ENCODE measurements at places on chromosomes 3 and 15. TPM values are rescaled to one million over a fixed set of nuclear protein-coding genes. Genes with fewer than 3 reads are reported as not detected.

DNA sequence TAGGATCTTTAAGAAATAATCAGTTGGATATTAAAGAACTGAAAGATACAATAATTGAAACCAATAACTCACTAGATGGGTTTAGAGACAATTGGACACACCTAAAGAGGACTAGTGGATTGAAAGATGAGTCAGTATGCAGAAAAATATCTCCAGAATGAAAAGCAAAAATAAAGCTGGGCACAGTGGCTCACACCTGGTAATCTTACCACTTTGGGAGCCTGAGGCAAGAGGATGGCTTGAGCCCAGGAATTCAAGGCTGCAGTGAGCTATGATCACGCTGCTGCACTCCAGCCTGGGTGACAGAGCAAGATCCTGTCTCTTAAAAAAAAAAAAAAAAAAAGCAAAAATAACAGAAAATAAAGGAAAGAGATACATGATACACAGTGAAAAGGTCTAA is 37.4 kb upstream of the CCDC174 start:
- no peak overlapping the region for H3K4me3 ChIP-seq
- no peak overlapping the region for H3K27ac ChIP-seq
- H3K27me3 ChIP-seq, result no peaks in the 10 kb centered on the region
- H3K4me1 ChIP-seq, result no peaks in the 10 kb centered on the region
- H3K36me3 ChIP-seq, result no peaks in the 10 kb centered on the region
- no peak for DNase-seq

DNA sequence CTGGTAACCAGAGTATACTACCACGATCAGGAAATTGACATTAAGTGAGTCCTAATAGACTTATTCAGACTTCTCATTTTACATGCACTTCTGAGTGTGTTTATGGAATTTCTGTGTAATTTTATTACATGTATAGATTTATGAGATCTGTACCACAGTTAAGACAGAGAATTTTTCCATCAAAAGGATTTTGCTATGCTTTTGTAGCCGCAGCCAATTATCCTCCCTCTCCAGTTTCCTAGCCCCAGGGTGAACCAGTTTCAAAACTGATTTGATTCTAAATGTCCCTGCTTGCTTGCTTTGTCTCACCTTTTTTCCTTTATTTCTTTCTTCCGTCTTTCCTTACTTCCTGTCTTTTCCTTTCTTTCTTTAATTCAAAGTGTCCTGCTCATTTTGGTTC is 661.2 kb upstream of the BCHE start:
- H3K27me3 ChIP-seq, result no peaks in the 10 kb centered on the region
- no peaks in the 10 kb centered on the region for H3K36me3 ChIP-seq
- no peak for DNase-seq
- no peaks in the 10 kb centered on the region for H3K4me1 ChIP-seq

GRCh38 chr3:145678401-145678800 is 482.6 kb downstream of the PLOD2 start:
- no peaks in the 10 kb centered on the region for H3K4me1 ChIP-seq
- H3K4me3 ChIP-seq, result no peak overlapping the region
- H3K27ac ChIP-seq, result no peak overlapping the region
- no peaks in the 10 kb centered on the region for H3K36me3 ChIP-seq
- H3K27me3 ChIP-seq, result no peaks in the 10 kb centered on the region

DNA sequence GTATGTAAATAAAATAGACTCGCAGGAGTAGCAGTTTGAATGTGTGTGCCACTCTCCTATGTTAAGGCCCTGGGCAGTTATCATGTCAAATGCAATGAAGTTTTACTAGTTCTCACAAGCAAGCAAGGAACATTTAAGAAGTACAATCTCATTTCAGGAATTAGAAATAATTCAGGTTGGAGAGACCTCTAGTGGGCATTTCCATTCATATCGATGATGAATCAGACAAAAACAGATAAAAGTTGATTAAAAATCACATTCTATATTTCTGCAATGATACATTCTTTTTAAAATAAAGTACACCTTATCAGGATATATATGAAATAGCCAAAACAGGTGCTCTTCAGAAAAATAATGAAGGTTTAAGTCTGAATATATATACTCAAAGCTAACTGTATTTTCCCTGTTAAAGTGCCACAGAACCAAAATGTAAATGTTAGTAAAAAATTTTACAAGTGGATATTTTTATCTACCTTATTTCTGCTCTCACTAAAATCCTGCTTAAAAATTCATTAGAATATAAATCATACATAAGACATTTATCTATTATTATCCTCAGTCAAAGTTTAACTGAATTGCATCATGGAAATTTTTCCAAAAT is 492.4 kb upstream of the FRG2C start:
- H3K27ac ChIP-seq, result no peak overlapping the region
- no peaks in the 10 kb centered on the region for H3K27me3 ChIP-seq
- no peaks in the 10 kb centered on the region for H3K36me3 ChIP-seq
- H3K4me3 ChIP-seq, result no peak overlapping the region
- no peak for DNase-seq

DNA sequence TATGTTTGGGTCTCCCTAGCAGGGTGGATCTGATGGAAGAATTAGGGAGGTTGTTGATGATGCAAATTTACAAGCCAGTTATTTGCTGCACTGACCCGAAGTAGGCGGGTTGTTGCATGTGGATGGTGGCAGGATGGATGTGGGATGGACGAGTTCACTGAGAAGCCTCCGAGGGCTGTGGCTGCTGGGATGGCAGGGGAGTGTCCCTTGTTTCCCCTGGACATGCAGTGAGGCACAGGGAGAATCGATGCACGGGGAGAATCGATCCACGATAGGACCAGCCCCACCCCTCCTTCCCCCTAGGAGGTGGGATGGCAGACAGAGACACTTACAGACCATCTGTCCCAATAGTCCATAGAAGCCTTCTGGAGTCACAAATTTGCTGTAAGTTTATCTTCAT is 31.0 kb upstream of the KLF13 start:
- H3K27ac ChIP-seq, result no peak overlapping the region
- H3K4me3 ChIP-seq, result no peak overlapping the region
- no peaks in the 10 kb centered on the region for H3K36me3 ChIP-seq
- H3K27me3 ChIP-seq, result no peaks in the 10 kb centered on the region

- no peak overlapping the region for H3K4me3 ChIP-seq
- H3K36me3 ChIP-seq, result no peaks in the 10 kb centered on the region
- no peaks in the 10 kb centered on the region for H3K4me1 ChIP-seq
- DNase-seq, result no peak
- no peak overlapping the region for H3K27ac ChIP-seq
Observed at GRCh38 chr3:118710532-118710931, 324.1 kb downstream of the IGSF11 start.

GRCh38 chr3:52330194-52330805 is 14.2 kb downstream of the DNAH1 start:
- H3K27me3 ChIP-seq, result no peaks in the 10 kb centered on the region
- no peak overlapping the region for H3K4me3 ChIP-seq
- H3K27ac ChIP-seq, result no peak overlapping the region
- no peaks in the 10 kb centered on the region for H3K36me3 ChIP-seq

DNA sequence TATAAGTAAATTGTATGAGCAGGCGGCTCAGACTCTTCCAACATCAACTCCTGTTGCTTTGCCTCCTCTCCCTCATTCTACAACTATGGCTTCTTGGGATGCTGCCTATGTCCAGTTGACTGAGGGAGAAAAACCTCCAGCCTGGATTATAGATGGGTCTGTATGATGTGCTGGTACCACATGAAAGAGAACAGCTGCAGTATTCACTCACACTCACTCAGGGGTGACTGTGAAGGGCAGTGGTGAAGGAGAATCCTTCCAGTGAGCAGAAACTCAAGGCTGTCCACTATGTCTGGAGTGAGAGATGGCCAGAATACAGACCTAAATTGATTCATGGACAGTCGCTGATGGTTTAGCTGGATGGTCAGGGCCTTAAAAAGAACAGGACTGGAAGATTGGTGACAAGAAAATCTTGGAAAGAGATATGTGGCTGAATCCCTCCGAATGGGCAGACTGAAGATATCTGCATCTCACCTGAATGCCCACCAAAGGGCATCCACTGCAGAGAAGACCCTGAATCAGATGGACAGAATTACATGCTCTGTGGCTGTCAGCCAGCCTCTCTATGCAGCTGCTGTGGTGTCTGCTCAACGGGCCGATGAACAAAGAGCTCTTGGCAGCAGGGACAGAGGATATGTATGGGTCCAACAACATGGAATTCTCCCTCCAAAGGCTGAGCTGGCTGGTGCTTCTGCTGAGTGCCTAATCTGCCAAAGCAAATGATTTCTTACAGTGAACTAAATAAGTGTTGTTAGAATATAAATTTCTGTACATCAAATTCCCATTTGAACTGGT is 1.9 kb upstream of the BCL2L10 start:
- no peak overlapping the region for H3K4me3 ChIP-seq
- DNase-seq, result no peak
- H3K27me3 ChIP-seq, result no peaks in the 10 kb centered on the region
- peaks cover 13% of the 10 kb centered on the region for H3K4me1 ChIP-seq
- H3K27ac ChIP-seq, result no peak overlapping the region

DNA sequence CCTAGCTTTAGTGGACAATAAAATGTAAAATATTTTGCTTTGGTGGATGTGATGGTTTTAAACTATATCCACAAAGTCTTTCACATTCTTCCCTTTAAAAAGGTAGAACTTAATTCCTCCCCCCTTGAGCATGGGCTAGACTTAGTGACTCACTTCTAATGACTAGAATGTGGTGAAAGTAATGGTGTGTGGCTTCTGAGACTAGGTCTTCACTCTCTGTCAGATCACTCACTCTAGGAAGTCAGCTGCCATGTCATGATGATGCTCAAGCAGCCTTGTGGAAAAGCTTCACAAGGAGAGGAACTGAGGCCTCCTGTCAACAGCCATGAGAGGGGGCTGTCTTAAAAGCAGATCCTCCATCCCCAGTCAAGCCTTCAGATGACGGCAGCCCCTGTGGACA is 4.2 kb downstream of the LRRC2 start:
- no peaks in the 10 kb centered on the region for H3K36me3 ChIP-seq
- H3K4me3 ChIP-seq, result no peak overlapping the region
- H3K27ac ChIP-seq, result no peak overlapping the region
- H3K27me3 ChIP-seq, result no peaks in the 10 kb centered on the region
- H3K4me1 ChIP-seq, result peaks cover 6% of the 10 kb centered on the region

DNA sequence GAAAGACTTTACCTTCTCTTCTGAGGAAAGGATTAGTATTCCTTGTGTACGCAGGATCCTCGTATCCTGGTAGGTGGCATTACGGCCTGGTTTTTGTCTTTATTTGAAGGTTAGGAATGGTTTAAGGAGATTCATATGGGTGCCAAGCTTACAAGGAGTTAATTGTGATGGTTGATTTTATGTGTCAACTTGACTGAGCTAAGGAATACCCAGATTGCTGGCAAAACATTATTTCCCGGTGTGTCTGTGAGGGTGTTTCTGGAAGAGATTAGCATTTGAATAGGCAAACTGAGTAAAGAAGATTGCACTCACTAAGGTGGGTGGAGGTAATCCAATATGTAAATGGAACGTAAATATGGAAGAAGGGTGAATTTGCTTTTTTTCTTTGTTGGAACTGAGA is 44.4 kb upstream of the ABI3BP start:
- no peak overlapping the region for H3K4me3 ChIP-seq
- DNase-seq, result no peak
- H3K27me3 ChIP-seq, result no peaks in the 10 kb centered on the region
- no peak overlapping the region for H3K27ac ChIP-seq
- H3K36me3 ChIP-seq, result no peaks in the 10 kb centered on the region

GRCh38 chr3:81518945-81519344 is 242.5 kb downstream of the GBE1 start:
- H3K27me3 ChIP-seq, result no peaks in the 10 kb centered on the region
- no peak overlapping the region for H3K4me3 ChIP-seq
- no peak overlapping the region for H3K27ac ChIP-seq
- H3K4me1 ChIP-seq, result no peaks in the 10 kb centered on the region
- H3K36me3 ChIP-seq, result no peaks in the 10 kb centered on the region

Gene PLIN1
- 2.0 TPM for total RNA-seq

GRCh38 chr3:192068464-192069254 is 607.7 kb downstream of the PYDC2 start:
- H3K27ac ChIP-seq, result no peak overlapping the region
- DNase-seq, result no peak
- H3K36me3 ChIP-seq, result no peaks in the 10 kb centered on the region
- H3K4me3 ChIP-seq, result no peak overlapping the region

DNA sequence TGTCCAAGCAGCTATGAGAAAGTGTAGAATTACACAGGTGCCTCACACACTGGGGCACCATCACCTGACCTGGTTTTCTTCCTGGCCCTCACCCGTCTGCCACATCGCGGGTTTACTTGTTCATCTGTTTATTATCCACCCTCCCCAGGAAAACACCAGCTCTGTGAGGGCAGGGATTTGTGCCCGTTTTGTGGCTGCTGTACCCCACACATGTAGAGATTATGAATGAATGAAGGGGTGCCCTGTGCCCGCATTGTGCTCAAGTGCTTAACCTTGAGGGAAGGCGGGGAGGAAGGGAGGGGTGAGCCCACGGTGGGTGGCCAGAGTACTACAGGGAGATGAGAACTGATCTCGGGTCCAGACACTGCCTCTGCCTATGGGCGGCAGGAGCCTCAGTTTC is 108.4 kb downstream of the WNT7A start:
- no peaks in the 10 kb centered on the region for H3K4me1 ChIP-seq
- H3K4me3 ChIP-seq, result no peak overlapping the region
- no peak overlapping the region for H3K27ac ChIP-seq
- H3K27me3 ChIP-seq, result no peaks in the 10 kb centered on the region
- no peaks in the 10 kb centered on the region for H3K36me3 ChIP-seq
- DNase-seq, result no peak

Measured in adrenal gland (tissue), 19 donors.